ENCODE measurements at places on chromosomes 5 and 9.

DNA sequence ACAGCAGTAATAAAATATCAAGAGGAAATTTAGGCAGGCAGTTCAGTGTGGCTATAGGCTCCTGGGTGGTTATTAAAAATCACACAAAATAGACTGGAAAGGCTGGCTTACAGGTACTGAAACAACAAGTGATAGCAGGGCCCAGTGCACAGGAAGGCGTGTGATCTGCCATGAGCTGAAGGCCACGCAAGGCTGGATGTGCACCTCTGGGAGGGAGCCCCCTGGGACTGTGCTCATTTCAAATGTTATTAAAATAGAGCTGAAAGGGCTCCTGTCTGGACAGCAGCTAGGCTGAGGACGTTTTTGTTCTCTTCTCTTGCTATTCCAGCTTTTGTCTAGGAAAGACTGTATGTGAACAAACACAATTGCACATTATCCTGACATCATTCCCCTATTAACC is 324.3 kb upstream of the RFX3 start:
- DNase-seq, result no peak

GRCh38 chr5:172506921-172507320 is 52.6 kb upstream of the SH3PXD2B start:
- no peak for DNase-seq

- DNase-seq, result no peak
Observed at GRCh38 chr5:156920042-156920860, 42.8 kb downstream of the TIMD4 start.

GRCh38 chr5:145919413-145919812 is 17.0 kb upstream of the SH3RF2 start:
- no peak for DNase-seq

DNA sequence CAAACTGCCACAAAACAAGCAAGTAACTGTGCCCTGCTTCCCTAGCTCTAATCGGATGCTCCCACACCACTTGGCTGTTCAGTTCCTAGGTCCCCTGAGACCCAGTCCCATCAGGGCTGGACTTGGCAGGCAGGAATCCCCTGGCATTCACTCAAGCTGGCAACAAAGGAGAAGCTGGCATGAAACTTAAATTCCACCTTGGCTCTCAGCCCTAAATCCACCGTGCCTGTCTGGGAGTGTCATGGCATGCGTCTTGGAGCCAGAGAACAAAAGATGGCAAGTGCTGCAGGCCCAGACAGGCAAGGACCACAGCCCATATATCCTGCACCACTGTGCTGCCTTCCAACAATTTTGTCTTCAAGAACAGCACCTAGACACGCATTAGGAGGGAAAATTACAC is 38.2 kb downstream of the ETF1 start:
- DNase-seq, result no peak
